ENCODE measurements at places on chromosomes 7 and 10.

DNA sequence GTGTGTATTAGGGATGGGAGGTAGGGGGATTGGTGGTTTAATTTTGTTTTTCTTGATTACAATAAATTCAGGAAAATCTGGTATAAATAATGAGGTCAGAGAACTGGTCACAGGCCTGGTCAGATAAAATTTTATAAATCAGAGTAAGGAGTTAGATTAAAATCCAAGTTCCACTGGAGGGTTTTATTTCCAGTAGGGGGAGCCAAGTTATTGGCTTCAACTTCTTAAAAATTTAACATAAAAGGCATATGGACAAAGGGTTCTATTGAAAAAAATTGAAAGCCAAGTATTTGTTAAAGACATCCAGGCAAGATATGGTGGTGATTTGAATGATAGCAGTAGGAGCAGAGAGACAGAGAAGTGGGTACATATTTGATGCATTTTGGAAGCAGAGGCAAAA is 763.3 kb downstream of the SORCS1 start:
- no peak for DNase-seq

- DNase-seq: no peak
Measured at GRCh38 chr7:91348711-91349110, 84.5 kb downstream of the FZD1 start.

DNA sequence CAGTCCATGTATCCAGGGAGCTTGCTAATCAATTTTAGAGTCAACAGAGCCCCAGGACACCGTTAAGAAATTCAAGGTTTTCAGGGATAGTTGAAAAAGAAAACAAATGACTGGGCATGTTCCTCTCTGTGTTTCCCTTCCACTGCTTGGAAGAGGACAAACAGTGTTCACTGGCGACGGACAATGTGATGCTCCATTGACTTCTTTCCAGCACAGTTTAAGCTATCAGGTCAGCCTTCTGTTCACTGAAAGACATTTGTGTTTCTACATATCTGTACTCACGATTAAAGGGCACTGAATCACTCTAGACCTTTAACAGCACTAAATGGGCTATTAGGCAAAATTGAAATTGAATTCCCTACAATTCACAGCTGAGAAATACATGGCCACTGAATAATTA is 123.6 kb downstream of the RNLS start:
- no peak for DNase-seq

DNA sequence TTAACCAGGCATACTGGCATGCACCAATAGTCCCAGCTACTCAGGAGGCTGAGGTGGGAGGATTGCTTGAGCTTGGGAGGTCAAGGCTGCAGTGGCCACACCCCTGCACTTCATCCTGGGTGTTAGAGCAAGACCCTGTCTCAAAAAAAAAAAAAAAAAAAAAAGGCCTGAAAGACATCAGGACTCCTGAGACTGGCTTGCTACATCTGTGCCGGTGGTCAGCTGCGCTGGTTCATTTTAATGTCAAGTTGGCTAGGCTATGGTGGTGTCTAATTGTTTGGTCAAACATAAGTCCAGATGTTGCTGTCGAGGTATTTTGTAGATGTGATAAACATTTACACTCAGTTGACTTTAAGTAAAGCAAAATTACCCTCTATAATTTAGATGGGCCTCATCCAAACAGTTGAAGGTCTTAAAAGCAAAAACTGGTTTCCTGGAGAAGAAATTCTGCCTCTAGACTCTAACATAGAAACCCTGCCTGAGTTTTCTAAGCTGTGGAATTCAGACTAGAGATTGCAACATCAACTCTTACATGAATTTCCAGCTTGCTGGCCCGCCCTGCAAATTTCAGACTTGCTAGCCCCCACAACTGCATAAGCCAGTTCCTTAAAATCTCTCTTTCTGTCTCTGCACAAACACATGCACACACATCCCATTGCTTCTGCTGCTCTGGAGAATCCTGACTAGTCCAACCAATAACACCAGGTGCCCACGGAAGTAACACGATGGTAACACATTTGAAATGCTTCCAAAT is 18.2 kb downstream of the MYOF start:
- DNase-seq: peak; percentile 80

DNA sequence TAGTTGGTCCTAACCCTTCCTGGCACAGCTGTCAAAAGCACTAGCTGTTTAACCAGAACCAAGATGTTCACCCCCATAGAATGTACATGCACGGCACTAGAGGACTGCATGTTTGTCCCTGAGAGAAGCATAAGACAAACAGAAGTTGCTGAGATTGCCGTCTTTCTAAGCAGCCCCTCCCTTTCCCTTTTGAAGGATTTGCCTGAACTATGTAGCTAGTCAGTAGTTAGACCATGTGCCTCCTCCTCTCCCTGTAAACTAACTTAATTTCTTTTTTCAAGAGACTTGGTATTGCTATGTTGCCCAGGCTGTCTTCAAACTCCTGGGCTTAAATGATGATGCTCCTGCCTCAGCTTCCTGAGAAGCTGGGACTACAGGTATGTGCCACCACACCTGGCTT is 40.7 kb downstream of the TBC1D12 start:
- no peak for DNase-seq

DNA sequence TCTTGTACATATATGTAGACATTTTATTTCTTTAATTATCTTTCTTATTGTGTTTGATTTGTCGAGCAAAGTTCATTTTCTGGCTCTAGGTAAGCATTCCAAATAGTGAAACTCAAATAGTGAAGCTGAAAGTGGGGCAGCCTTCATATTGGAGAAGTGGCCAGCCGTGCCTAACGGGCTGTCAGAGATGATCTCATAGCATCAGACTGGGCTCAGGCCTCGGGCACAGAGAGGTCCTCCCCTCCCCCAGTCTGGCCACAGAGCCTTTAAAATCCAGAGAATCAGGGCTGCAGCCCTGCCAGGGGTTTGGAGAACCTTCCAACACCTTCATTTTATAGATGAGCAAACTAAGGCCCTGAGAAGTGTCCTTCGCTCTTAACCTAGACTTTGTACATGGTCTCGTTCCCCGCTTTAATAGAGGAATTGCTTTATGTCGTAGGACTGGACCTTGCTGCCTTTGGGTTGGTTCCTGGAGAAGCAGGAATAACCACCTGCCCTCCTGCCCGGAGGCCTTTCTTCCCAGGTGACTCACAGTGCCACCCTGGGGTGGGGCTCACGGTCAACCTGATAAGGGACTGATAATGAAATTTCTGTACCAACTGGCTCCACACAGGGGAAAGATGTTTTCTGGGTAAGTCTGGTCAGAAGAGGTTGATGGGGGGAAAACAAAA is 7.3 kb downstream of the TSPAN15 start:
- DNase-seq: no peak

- DNase-seq: no peak
Measured at GRCh38 chr7:25725451-25725850, 426.5 kb upstream of the NFE2L3 start.

DNA sequence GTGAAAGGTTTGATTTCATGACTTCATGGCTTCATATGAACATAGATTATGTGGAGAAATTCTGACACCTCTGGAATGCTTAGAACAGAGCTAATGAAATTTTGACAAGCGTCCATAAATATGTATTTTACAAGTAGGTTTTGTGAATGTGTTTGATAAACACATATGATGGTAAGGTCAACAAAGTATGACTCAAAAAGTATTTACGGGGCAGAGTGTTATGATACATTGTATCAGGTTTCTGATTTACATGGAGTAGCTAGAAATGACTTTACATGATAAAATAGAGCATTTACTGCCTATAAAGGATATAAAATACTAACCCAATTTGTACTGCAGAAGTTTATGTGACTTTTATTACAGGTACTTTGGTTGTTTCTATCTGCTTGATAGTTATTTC is 206.3 kb downstream of the MDFIC start:
- DNase-seq: no peak

- no peak for DNase-seq
Measured at GRCh38 chr7:105521027-105521716, 899 bp downstream of the PUS7 start.

DNA sequence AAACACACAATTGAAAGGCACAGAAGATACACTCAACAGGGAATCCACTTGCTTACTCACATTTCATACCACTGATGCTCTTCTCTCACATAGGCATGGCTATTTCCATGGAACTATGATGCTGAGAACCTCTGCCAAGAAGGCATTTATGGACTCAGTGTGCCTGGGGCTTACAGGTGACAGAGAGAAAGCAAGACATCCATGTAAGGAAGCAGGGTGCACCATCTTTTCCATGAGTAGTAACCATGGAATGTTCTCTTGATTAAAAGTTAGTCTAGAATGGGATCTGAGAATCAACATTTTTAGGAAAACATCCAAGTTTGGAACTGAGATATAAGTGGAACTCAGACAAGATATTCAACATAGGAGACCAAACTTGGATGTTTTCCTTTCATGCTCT is 52.5 kb upstream of the MACC1 start:
- no peak for DNase-seq

- DNase-seq: no peak
Measured at GRCh38 chr7:111162692-111163091, 71.8 kb downstream of the LRRN3 start.

GRCh38 chr10:26386781-26387180 is 51.4 kb upstream of the APBB1IP start:
- DNase-seq: no peak

DNA sequence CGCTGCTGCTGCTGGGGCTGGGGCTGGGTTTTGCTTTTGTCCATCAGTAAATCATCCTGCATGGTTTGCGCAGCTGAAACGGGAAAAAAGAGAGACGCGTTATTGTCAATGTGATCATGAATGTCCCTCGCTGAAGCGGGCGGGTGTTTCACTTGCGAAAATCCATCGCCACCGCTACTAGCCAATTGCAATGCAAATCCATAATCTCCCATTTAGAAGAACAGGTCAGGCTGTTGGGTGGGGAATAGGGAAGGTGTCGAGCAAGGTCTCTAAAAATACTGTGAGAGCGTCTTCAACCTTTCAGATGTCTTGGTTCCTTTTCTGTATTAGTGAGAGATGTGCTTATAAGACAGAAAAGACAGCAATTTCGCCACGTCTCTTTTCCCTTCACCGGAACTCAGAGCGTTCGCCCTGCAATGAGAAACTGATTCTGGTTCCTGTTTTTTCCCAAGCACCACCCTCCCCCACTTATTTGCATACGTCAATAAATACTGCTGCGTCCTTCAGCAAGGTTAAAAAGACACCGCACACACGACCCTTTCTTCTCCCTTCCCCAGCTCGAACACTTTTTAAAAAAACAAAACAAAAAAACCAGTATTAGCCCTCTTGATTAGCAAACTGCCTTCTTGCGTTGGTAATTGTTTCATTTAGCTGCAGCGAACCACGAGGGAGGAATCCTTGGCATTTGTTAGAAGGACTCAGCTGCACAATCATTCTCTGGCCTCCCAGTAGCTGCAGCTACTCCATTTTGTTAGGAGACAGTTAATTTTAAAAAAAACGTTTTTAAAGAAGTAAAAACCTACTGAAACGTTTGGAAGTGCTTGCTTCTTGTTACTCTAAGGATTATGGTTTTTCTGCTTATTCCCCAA is 50.4 kb downstream of the CPEB3 start:
- DNase-seq: peak; percentile 35

DNA sequence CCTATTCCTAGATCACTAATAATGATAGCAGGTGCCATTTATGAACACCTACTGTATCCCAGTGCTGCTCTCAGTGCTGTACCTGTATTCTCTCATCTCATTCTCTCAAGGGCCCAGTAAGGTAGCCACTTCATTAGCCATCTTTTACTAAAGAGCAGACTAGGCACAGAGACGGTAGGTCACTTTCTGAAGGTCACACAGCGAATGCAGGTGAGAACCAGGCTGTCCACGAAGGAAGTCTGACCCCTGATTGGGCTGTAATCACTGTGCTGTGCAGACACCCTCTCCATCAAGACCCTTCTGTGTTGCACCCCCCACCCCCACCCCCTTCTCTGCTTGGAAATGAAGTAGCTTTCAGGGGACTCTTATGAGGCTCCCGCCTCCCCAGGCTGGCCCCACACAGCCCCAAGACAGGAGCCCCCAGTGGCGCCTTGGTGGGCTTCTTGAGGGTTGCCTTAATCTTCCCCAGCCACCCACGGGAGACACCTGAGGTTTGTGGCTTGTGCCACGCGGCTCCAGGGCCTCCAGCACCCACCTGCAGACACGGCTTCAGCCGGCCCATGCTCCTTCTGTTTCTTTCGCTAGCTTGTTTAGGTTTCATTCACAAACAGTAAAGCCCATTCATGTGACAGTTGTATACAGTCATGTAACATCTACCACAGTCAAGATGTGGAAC is 81.7 kb upstream of the FAM20C start:
- DNase-seq: no peak

DNA sequence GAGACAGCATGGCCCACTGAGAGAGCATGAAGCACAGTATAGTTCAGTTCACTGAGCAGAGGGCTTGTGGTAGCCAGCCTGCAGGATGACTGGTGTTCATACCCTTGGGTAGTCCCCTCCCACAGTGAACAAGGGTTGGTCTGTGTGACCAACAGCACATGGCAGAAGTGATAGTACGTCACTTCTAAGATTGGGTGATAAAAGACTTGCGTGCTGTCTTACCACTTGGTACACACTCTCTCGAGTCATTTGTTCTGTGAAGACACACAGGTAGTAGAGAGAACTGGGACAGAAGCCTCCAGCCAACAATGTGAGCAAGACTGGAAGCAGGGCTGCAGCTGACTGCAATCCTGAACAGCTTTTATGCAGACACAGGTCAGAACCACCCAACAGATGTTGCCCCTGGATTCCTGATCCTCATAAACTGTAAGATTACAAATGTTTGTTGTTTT is 14.6 kb downstream of the EPC1 start:
- DNase-seq: no peak

GRCh38 chr7:50742401-50742800 is 40.3 kb downstream of the GRB10 start:
- DNase-seq: no peak

GRCh38 chr7:43148161-43148731 is 35.8 kb downstream of the HECW1 start:
- no peak for DNase-seq

All from fibroblast of the conjunctiva (primary cell).